Karpas-422 (cell line): ENCODE measurements at places on chromosomes 5 and 9.

GRCh38 chr5:173515526-173515925 lies 100.9 kb downstream of the BOD1 start:
- DNase-seq: no peak

DNA sequence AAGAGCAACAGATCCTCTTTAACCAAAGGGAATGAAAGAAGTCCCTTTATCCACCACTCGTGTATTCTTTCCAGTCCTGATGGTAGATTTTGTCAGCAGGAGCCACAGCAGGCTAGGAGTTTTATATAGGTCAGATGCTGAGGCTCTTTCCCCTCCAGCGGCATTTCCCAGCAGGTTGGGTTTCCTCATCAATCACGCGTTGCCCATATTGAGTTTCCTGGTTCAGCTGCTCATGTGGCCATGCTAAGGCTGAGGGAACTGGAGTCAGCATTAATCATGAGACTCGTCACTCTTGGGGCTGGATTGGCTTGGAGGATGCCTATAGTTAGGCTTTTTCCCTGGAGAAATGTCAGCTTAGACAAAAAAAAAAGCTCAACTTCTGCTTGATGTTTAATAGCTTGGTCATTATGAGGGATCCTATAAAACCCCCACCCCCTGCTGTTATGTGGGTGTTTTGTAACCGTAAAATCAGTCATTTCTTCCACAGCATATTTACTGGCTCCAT lies 193.4 kb upstream of the GAS1 start:
- DNase-seq: no peak

GRCh38 chr5:30103452-30104202 lies 1089.9 kb upstream of the CDH6 start:
- no peak for DNase-seq

DNA sequence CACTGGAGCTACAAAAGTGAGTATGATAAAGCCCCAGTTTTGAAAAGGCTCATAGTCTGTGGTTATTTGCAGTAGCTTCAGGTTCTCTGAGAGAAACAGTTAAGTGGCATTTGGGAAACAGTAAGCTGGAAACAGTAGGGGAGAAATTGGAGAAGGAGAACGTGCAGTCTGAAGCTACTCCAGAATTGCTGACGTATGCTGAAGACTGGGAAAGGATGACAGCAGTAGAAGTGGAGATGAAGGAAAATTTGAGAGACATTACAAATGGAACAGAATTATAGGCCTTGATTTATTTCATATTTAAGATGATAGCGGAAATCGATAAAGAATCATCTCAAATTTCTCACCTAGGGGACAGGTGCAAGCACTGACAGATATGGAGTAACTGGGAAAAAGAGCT lies 248.8 kb downstream of the CAAP1 start:
- no peak for DNase-seq

DNA sequence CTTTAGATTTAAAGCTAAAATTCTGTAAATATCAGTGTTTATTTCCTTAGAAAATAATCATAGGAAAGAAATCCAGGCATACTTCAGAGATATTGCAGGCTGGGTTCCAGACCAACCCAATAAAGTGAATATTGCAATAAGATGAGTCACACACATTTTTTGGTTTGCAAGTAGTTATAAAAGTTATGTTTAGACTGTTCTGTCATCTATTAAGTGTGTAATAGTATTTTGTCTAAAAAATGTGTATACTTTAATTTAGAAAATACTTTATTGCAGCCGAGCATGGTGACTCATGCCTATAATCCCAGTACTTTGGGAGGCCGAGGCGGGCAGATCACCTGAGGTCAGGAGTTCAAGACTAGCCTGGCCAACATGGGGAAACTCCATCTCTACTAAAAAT lies 6.9 kb upstream of the RIC1 start:
- DNase-seq: no peak

DNA sequence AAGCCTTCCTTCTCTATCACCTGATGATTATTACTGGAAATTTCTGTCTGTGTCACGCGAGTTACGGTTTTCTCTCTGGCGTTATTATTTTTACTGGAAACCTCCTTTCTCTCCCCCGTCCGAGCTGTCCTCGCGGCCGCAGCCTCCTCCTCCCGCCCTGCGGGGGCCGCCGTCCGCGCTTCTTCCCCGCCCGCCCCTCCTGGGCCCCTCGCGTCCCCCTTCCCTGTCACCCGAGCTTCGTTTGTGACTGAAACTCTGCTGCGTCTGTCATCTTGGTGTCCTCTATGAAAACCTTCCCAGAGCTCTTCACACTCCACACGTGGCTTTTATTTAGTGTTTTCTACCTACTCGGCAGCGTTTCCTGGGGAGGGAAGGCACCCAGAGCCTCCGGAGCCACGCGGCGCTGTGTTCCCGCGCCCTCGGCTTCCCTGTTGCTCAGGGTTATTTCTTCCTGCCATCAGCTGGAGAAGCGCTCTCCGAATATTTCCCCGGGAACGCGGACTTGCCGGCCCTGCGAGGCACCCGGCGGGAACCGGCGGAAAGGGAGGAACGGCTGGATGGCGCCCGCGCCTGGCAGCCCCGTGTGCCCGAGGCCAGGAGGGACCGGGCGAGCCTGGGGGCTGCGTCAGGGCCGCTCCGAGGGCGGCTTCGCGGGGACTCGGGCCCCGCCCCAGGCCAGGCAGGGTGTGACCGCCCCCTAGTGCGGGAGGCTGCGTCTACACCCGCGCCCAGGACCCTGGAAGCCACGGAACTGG lies 33.9 kb downstream of the TRIP13 start:
- no peak for DNase-seq

DNA sequence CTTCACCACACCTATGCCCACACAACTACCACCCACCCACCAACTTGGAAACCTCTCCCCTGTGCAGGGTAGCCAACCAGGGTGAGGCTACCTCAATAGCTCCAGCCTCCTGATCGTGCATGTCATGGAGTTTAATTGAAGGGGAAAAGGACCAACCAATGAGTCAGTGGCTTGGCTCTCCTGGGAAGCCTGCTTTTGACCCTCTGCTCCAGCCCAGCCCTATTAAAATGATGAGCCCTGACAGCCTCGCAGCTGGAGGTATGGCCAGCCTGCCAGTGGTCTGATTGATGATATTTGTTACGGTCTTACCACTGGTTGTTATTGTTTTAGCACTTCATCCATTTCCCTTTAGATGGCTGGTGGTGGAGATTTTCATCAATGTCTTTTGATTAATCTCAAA lies 280.4 kb downstream of the SH3GL2 start:
- DNase-seq: no peak

DNA sequence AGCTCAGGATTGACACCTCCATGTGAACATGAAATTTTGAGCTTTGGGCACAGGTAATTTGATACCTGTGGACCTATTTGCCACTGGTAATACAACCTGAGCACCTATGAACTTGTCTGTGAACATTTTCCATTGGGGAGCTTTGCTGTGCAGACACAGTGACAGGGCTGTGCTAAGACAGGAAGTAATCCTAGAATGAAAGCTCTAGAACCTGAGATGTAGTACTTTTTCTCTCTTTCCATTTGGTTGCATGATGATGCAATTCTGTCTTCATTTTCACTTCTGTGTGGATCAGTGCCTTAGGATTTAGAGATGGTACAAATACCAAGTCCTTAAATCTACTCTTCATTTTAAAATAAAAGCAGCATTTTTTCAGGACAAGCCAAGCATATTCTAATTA lies 216.9 kb downstream of the NR3C1 start:
- DNase-seq: peak; percentile 63

DNA sequence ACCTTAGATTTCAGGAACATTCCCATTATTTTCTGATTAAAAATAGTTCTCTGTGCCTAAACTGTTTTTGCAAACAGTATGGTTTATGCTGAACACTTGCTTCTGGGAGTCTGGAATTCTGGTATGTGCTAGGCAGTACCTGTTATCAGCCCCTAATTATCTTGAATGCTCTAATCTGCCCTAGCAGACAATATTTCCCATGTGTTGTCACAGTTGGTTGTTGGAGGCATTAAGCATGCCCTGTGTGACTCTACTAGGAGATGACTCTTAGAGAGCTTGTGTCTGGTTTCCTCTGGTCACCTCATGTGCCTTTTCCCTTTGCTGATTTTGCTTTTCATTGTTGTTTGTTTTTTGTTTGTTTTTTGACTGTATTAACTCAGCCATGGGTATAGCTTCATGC lies 36.6 kb downstream of the UHRF2 start:
- no peak for DNase-seq

DNA sequence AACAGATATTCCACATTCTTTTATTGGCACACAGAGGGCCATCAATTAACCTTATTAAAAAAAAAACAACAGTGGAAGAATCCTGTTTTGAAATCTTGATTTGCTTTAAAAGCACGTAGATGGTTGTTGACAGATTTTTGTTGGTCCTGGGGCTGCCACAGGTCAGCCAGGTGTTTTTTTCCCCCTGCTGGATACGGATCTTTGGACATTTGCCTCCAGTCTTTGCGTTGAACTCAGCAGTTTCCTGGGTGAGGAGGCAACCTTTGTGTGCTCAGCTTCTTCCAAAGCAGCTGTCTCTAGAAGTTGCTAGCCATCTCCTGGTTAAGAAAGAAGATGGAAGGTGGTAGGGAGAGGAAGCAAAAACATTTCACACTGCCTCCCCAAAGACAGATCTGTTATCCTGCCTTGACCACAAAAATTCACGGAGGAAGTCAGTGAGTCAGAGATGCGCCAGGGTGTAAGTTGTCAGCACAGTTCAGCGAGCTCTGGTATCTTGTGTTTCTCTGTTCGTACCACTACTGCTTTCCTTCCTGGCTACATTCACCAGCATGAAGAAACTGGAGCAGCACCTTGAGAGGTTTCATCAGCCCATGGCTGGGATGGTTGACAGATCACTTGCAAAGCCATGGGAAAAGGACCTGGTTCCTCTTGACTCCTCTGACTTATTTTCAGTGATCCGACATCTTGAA lies 207.3 kb downstream of the ARHGAP26 start:
- DNase-seq: no peak

DNA sequence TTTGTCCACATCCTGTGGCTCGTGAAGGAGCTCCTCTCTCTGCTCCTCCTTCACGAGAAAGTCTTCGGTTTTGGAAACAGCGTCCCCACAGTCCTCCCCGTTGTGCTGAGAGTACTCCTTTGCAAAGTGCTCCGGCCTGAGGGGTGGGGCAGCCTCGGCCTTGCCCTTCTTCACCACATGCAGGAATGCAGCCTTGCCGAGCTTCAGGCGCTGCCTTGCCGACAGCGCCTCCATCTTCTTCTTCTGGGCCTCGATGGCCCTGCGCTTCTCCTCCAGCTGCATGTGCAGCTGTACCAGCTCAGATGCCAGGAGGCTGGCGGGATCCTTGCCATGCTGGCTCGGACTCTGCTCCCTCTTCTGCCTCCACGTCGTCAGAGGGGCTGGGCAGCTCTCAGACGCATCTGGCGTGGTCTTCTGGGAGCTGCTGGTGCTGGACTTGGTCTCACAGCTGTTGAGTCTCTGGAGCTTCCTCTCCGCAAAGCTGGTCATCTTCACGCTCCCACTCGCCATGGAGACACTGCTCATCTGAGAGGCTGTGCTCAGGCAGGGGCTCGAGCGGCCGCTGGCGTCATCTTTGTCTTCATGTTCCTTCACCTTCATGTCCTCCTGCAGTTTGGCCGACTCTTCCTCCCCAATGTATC lies 85.5 kb downstream of the CAMSAP1 start:
- no peak for DNase-seq

DNA sequence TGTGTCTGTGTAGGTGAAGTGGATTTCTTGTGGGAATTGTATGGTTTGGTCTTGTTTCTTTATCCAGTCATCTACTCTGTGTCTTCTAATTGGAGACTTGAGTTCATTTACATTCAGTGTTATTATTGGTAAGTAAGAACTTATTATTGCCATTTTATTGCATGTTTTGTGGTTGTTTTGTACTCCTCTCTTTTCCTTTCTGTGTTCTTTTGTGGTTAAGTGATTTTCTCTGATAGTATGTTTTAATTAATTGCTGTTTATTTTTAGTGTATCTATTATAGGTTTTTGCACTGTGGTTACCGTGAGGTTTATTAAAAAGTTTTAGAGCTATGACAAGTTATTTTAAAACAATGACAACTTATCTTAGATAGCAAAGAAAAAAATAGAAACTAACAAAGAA lies 8.1 kb downstream of the POLK start:
- no peak for DNase-seq

DNA sequence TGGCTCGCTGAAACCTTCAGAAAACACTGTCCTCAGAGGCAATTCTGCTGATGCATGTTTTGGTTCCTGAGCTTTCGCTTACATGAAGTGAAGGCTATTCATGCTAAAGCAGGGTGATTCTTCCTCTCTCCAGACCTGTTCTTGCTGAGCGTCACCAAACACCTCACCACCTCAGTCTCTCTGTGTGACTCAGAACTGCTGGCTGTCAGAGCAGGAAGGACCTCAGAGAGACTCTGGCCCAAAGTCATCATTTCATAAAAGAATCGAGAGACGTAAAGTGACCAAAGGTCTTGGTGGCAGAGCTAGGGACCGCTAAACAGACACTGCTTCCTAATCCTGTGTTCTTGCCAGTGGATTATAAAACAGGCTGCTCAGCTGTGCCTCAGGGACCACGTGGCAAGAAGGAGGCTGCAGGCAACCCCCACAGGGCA lies 73.8 kb downstream of the LHFPL2 start:
- DNase-seq: no peak

GRCh38 chr9:86955561-86955960 lies 8.3 kb upstream of the GAS1 start:
- DNase-seq: no peak

- no peak for DNase-seq
Observed at GRCh38 chr5:8254674-8255073, 385.7 kb downstream of the MTRR start.

- peak; percentile 38 for DNase-seq
Observed at GRCh38 chr9:128651798-128652197, 4.8 kb downstream of the DYNC2I2 start.
